ENCODE measurements at places on chromosomes 5 and 9. TPM values are rescaled to one million over a fixed set of nuclear protein-coding genes. Genes with fewer than 3 reads are reported as not detected.

SEMA6A gene
- under 0.01 TPM for total RNA-seq

GAS1 gene
- total RNA-seq, result 107 TPM

DNA sequence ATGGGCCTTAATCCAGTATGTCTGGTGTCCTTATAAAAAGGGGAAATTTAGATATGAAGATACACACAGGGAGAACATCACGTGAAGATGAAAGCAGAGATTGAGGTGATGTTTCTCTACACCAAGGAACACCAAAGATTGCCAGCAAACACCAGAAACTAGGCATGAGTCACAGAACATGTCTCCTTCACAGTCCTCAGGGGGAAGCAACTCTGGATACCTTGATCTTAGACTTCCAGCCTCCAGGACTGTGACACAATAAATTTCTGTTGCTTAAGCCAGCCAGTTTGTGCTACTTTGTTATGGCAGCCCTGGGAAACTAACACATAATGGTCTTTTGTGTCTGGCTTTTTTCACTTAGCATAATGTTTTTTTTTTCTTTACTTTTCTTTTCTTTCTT lies 41.2 kb upstream of the STRBP start:
- DNase-seq, result no peak

GRCh38 chr9:89536145-89536574 lies 38.2 kb upstream of the SEMA4D start:
- no peak for DNase-seq

GRCh38 chr5:146395193-146395592 lies 51.9 kb upstream of the TCERG1 start:
- no peak for DNase-seq
